ENCODE measurements at places on chromosomes 5 and 9.

DNA sequence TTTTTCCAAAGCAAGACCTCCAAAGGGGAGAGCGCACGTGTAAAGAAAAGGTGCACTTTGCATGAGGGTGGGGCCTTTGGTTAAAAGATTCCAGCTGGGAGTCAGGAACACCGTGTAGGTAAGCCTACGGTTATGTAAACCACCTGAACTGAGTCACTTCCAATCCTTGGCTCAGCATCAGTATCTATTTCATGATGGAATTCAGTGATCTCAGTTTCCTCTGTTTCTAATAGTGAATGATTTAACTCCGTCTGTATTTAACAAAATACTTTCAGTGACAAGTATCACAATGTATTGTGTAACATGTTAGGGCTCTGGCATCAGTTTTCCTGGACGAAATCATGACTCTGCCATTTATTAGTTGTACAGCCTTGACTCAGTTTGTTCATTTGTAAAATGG, 1.3 kb upstream of the SVEP1 start:
- no peak for DNase-seq

DNA sequence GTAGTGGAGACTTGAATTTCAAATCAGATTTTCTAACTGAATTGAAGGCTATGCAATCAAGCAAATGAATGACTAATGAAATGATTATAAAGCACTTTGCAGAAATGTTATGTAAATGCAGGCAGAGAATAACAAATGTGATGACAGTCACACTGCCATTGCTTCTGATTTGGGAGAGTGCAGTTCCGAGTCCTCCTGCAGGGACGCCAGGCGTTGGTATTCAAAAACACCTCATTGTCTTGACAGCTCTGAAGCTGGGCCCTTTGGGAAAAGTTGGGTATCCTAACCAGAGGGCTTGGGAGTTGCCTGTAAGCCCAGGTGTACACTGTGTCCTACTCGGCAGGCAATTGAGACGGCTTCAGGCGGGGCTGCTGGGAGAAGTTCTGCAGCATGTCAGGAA, 57.9 kb downstream of the C5orf15 start:
- DNase-seq, result no peak

DNA sequence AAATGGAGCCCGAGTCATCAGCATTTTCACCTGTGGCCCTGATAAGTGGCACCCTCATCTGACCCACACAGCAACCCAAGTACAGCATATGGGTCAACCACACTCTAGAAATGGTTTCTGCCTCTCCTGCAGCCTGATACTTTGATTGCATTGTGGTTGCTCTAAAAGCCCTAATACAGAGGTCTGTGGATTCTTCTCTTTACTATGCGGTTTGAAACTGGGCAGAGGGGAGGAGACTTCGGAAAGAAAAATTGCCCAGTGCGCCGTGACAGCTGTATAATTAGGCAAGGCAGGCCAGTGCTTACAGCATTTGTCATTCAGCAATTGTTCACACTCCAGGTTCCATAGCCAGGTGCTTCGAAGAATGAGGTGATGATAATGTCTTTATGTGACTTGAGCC, 361.0 kb downstream of the NFIB start:
- no peak for DNase-seq

GRCh38 chr5:92761585-92761984, 819.4 kb downstream of the NR2F1-AS1 start:
- DNase-seq, result no peak

DNA sequence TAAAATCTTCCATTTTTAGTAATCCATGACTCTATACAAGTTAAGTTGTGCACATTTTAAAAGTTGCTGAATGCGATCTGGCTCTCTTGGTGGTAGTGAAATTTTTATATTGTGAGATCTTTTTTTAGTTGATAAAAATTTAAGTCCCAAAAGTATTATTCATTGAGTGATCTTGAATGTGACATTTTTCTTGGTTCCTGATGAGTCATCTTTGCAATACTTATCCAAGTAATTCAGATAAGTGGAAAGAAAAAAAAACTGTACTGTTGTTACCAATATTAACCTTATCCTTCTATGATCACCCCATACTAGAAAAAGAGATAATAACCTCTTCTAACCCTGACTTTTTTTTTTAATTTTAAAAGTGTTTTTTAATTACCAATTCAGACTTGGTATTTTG, 601.3 kb downstream of the PSAT1 start:
- DNase-seq, result no peak

GRCh38 chr5:34480810-34481528, 175.2 kb upstream of the RAI14 start:
- DNase-seq, result no peak

DNA sequence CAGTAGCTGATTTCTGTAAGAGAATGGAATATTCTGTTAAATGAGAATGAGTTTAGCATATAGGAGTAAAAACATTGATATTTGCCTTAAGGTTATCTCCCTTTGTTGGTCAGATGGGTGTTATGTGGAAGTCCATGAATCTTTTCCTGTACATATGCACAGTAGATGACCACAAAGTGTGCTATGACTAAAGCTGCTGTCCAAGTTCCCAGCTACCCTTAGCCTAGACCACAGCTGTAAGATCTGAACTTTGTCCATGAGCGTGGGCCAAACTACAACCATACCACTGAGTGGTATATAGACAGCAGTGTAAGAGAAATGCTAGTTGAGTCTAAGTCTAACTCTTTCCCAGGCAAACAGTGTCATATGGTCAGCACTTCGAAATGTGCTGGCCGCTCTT, 48.8 kb downstream of the CD180 start:
- no peak for DNase-seq

- DNase-seq, result no peak
Measured at GRCh38 chr9:119273325-119273904, 95.8 kb downstream of the BRINP1 start.

GRCh38 chr5:78008356-78008967, 232.3 kb upstream of the TBCA start:
- DNase-seq, result no peak

DNA sequence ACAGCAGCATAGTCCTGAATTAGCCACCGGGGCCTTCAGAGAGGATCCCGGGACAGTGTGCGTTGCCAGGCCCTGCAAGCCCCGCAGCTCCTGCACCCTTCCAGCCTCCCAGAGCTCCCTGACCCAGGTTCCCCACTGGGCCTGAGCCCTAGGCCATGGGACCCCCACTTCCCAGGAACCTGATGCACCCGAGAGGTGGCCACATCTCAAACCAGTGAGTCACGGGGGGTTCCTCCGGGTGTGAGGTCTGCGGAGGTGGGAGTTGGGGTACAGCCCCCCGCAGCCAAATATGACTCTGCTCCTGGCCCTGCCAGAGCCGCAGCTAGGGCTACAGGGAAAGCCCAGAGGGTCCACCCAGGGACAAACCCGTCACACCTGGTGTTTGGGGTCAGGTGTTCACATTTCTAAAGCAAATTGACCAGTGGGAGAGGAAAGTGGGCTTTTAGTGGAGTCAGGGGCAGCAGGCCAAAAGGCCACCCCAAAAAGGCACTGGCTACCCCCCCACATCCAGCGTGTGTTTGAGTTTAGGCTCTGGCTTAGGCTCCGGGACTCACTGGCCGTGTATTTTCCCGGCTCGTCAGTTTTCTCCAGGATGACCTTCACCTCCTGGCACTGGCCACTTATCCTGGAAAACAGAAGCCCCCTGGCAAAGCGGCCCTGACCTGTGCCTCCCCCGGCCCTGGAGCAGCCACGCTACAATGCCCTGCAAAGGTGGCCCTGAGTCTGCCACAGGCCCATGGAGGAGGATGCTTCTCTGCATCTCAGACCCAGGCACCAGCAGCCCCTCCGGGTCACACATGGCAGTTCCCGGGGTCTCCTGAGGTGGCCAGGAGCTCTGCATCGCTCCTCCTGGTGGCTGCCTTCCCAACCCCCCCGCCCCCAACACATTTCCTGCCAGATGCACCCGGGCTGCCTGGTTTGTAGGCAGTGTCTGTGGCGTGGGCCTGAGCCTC, 17.4 kb upstream of the OBP2B start:
- no peak for DNase-seq

DNA sequence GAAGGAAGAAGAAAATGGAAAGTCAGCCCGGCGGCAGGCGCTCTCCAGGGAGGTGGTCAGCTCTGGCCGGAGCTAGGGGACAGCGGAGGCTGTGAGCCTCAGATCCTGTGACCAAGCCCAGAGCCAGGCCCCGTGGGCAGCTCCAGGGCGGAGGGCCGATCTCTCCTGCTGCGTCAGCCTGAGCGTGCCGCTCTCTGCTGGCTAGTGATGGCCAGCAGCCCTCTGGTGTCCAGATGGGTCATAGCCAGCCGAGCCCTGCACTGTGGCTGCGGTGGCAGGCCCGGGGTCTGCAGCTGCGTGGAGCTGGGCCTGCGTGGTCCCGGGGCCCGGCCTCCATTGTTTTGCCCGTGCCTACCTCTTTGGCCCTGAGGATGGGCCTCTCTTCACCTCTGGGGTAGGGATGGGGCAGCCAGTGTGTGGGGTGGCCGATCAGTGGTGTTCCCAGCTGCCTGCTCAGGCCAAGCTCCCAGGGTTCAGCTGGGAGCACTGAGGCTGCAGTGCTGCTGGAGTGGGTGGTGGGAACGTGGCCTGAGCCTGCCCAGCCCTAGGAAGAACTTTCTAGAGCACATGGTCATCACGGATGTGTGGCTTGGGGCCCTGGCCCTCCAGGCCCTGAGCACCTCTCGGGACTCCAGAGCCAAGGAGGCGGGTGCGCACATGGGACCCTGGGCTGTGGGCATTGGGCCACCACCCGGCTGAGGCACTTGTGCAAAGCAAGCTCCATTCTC, 17.1 kb upstream of the NRARP start:
- no peak for DNase-seq

- DNase-seq, result no peak
Measured at GRCh38 chr5:136781464-136781863, 416.1 kb upstream of the TRPC7 start.

DNA sequence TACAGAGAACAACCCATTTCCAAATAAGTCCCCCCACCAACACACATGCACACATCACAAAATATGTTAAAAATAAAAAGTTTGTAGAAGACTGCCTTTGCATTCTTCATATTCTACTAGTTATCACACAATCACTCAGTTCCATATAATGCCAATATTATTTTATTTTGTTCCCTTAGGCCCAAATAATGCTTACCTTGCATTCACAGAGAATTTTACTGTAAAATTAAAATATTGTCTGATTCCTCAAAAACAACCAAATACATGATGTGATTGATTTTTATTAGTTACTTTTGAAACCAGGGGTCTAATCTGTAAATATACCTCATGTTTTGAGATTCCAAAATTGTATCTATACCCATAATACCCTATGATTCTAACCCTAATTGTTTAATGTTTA, 536.9 kb downstream of the CDH12 start:
- DNase-seq, result no peak

DNA sequence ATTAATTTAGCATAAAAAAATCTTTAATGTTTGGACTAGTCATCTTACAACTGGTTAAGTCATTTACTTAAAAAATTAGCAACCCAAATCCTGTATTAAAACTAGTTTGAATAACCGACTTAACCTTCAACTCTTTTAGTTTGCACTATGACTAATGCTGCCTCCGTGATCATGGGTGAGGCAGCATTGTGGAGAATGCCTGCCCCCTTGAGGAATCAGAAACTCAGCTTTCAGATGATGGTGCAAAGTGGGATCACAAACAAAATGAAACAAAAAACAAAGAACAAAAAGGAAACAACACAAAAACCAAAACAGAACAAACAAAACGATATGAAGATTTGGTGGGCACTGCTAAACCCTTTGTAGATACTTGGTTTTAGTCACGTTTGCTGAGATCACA, 127.0 kb upstream of the PALM2AKAP2 start:
- no peak for DNase-seq

- no peak for DNase-seq
Measured at GRCh38 chr9:70998962-70999361, 122.5 kb downstream of the TRPM3 start.

GRCh38 chr9:130053504-130054324, at the start of gene GPR107:
GPR107 (plus strand) TSS chr9:130053906; CDS start chr9:130053933, 27 bp downstream.
- peak; percentile 83 for DNase-seq

DNA sequence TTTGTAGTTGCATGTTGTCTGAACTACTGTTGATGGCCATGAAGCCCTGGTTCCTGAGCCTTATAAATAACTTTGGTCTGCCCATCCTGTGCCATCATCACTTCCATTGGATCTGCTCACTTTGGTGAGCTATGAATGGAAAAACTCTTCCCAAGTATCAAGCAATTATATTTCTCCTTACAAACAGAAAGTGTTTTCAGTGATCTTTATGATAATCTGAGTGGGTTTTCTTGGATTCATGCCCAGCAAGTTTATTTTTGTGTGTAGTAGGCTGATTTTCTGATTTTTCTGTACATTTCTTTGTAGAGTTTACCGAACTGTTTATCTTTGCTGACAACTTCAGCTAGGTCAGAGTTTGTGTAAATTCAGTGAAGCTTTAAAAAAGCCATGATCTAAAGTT, 31.0 kb downstream of the CAMK4 start:
- no peak for DNase-seq

- no peak for DNase-seq
Measured at GRCh38 chr5:172235827-172236736, 42.1 kb downstream of the EFCAB9 start.

DNA sequence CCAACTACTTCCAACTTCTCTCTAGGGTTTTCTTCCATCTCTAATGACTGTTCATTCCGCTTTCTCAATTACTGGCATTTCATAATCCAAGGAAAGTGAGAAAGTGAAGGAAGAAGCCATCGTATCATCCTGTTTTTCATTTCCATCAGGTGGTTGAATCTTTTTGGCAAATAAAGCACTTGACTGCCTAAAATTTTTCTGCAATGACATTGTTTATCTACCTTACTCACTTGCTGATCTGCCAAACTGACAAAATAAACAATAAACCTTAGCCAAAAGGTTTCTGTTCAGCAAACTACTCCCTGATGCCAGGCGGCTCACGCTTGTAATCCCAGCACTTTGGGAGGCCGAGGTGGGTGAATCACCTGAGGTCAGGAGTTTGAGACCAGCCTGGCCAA, 18.4 kb downstream of the FNBP1 start:
- no peak for DNase-seq

DNA sequence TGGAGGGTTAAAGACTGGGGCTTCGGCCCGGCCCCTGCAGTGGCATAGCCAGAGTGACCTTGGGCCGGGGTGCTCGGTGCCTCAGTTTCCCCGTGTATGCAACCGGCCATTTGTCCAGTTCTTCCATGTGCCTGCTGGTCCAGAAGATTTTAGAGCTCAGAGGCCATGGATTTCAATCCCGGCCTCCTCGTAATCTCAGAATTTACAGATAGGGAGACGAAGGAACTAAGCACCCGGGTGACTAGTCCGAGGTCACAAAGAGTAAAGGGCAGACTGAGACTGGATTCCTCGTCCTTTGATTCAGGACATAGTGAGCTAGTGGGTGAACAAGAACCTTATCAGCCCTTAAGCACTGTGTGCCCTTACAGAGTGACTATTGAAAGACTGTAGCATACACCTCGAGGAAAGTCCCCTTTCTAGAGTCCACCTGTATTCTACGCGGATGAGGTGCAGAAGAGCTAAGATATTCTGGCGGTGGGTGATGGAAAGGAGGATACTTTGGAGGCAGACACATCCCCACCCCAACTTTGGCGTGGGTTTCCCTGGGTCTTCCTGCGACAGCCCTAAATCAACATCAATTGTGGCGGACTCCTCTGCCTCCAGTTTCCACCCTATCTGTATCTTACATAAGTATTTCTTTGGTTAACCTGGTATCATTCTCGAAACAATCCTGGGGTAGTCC, 597 bp downstream of the SLC31A1 start:
- DNase-seq, result peak; percentile 5

Measured in CD8-positive, alpha-beta memory T cell (primary cell).